ENCODE measurements at places on chromosomes 16 and 17. TPM values are rescaled to one million over a fixed set of nuclear protein-coding genes. Genes with fewer than 3 reads are reported as not detected.

MEIOB gene
- not detected for total RNA-seq

CHCT1 gene
- not detected for total RNA-seq

CCDC57 gene
- total RNA-seq, result 78.3 TPM

RNF157 gene
- total RNA-seq, result 165 TPM

NHLRC4 gene
- total RNA-seq, result 1.6 TPM

AOC3 gene
- total RNA-seq, result 1.0 TPM

TBC1D3C gene
- total RNA-seq, result 0.21 TPM

CLEC3A gene
- total RNA-seq, result not detected

ALDH3A2 gene
- total RNA-seq, result 27.4 TPM

KRTAP2-3 gene
- not detected for total RNA-seq

ZNF469 gene
- total RNA-seq, result 0.66 TPM

MON1B gene
- total RNA-seq, result 67.0 TPM

UMOD gene
- not detected for total RNA-seq

HNF1B gene
- not detected for total RNA-seq

ZG16 gene
- not detected for total RNA-seq

KRT14 gene
- not detected for total RNA-seq

ALOX12 gene
- total RNA-seq, result not detected

VTN gene
- total RNA-seq, result not detected

ST6GALNAC1 gene
- total RNA-seq, result not detected

ZDHHC1 gene
- total RNA-seq, result 0.26 TPM

PRPSAP1 gene
- 74.1 TPM for total RNA-seq

SLC12A3 gene
- not detected for total RNA-seq

MT1M gene
- not detected for total RNA-seq

SMIM5 gene
- 0.31 TPM for total RNA-seq

OTOP2 gene
- total RNA-seq, result not detected

KRTAP4-4 gene
- not detected for total RNA-seq

UTS2R gene
- not detected for total RNA-seq

GNG13 gene
- total RNA-seq, result not detected

GPR139 gene
- not detected for total RNA-seq

RTN4RL1 gene
- total RNA-seq, result 0.10 TPM

ZNF821 gene
- 4.1 TPM for total RNA-seq

WNT9B gene
- total RNA-seq, result not detected

TMEM238L gene
- total RNA-seq, result not detected

P3H4 gene
- 2.7 TPM for total RNA-seq

TTYH2 gene
- 6.3 TPM for total RNA-seq

AARSD1 gene
- total RNA-seq, result 38.3 TPM

FADS6 gene
- not detected for total RNA-seq

RAB40B gene
- 1.3 TPM for total RNA-seq

SNX11 gene
- 33.3 TPM for total RNA-seq

FBXL16 gene
- 7.3 TPM for total RNA-seq

CASKIN1 gene
- 0.63 TPM for total RNA-seq

TLCD1 gene
- 3.0 TPM for total RNA-seq

CD2BP2 gene
- total RNA-seq, result 62.7 TPM

CHRNE gene
- 0.45 TPM for total RNA-seq

SEC14L5 gene
- total RNA-seq, result not detected

DPEP2 gene
- 5.6 TPM for total RNA-seq

ZPBP2 gene
- total RNA-seq, result not detected

All from activated CD8-positive, alpha-beta T cell treated with anti-CD3 and anti-CD28 coated beads, Interleukin-2, amount 10 ng/mL, durations not matched to agents 7 days and 5 days (primary cell).